ENCODE measurements at places on chromosomes 13 and 19.
A peak's percentile ranks its signal among the peaks of the same experiment; 100 is the strongest.

- DNase-seq = no peak
These were observed 42.3 kb upstream of the TSHZ3 start for GRCh38 chr19:31391518-31391917.

GRCh38 chr13:110554227-110554836 lies 7.2 kb downstream of the RAB20 start:
- no peak for DNase-seq

- no peak for DNase-seq
These were observed 14.4 kb downstream of the LIG4 start for GRCh38 chr13:108200781-108201398.

DNA sequence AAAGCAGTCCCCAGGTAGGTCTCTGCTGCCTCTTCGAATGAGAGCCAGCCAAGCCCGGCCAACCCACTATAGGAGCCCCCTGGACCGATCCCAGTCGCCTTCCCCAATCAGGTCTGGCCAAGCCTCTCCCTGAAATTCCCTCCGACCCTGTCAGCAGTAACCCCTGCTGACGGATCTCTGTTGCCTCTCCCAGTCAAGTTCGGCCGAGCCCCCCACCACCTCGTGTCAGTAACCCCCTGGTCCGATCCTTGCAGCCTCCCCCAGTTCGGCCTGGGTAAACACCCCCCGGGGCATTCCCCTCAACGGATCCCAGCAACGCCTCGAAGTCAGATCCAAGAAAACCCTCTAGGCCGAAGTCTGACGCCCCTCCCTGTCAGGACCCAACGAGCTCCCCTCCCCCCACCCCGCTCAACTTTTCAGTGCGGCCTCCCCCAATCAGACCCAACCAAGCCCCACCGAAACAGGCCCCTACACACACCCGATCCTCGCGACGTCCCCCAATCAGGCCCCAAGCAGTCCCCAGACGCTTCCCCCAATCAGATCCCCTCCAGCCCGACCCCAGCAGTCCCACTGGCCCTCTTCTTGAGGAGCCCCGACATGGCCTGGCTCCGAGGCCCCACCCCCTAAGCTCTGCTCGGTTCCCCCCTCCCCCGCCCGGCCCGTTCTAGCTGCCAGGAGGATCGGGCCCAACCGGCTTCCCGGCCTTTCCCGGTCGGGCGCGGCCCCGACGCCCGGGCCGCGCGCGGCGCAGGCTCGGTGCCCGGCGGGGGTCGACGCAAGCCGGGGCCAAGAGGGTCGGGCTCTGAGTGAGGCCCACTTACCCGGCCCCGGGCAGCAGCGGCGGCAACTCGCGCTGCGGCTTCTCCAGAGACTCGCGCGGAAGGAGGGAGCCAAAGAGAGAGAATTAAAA lies 1.8 kb downstream of the TNPO2 start:
- DNase-seq = peak; percentile 34

DNA sequence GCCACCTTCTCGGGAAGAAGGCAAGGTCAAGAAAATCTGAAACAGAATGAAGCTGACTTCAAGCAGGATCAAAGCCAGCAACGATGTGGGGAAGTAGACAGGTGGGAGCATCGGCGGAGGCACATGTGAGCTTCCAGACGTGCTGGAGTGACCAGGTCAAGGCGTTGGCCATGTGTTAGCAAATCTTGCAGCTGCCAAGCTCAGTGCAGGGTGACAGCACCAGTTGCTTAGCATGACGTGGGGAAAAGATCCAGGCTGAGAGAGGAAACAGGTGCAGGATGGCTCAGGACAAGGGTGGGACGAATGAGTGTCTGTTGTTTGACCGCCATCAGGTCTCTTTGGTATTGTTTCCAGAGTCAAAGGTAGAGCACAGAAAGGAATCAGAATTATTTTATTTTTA lies 92.3 kb downstream of the TNFSF13B start:
- DNase-seq = no peak

GRCh38 chr13:97135883-97136282 lies 86.2 kb upstream of the MBNL2 start:
- DNase-seq = no peak

DNA sequence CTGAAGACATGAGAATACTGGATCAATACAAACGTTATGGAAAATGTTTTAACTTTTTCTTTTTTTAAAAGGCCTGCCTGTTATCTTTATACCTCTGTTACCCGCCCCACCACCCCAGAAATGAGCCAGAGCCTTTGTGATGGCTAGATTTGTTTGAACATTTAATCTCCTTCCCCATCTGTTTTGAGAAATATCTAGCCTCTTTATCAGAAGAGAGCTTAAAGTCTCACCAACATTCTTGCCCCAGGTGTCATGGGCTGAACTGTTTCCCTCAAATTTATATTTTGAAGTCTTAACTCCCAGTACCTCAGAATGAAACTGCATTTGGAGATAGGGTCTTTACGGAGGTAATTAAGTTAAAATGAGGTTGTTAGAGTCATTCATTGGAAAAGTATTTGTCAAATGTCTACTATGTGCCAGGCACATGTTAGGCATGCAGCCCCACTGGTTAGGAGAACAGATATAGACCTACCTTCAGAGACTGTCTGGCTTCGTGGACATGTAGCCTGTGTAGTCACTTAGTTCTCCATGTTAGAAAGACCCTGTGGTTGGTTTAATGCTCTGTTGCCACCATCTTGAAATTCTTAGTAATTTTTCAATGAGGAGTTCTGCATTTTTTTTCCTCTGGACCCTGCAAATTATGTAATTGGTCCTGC lies 6.3 kb upstream of the RB1 start:
- DNase-seq = no peak

- DNase-seq = no peak
These were observed 12.2 kb upstream of the MYH14 start for GRCh38 chr19:50191216-50191615.

- no peak for DNase-seq
These were observed 30.1 kb downstream of the PIP5K1C start for GRCh38 chr19:3669947-3670795.

- DNase-seq = no peak
These were observed 172.2 kb downstream of the DNAJC15 start for GRCh38 chr13:43195551-43195950.

- DNase-seq = no peak
These were observed 1140.4 kb downstream of the EFNB2 start for GRCh38 chr13:105395041-105395440.

GRCh38 chr13:47480121-47480520 lies 521.0 kb downstream of the SUCLA2 start:
- DNase-seq = no peak

GRCh38 chr19:54875506-54875905 lies 1.5 kb downstream of the FCAR start:
- DNase-seq = no peak

DNA sequence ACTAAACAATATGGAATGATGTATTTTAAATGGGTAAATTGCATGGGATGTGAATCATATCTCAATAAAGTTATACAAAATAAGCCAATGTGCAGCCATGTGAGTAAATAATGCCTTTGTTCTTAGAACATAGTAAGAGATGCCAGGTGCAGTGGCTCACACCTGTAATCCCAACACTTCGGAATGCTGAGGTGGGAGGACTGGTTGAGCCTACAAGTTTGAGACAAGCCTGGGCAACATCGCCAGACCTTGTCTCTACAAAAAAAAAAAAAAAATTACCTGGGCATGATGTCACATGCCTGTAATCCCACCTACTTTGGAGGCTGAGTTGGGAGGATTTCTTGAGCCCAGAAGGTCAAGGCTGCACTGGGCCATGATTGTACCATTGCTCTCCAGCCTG lies 230.7 kb downstream of the RFC3 start:
- DNase-seq = no peak

- no peak for DNase-seq
These were observed 145.9 kb downstream of the DACH1 start for GRCh38 chr13:71721104-71721503.

DNA sequence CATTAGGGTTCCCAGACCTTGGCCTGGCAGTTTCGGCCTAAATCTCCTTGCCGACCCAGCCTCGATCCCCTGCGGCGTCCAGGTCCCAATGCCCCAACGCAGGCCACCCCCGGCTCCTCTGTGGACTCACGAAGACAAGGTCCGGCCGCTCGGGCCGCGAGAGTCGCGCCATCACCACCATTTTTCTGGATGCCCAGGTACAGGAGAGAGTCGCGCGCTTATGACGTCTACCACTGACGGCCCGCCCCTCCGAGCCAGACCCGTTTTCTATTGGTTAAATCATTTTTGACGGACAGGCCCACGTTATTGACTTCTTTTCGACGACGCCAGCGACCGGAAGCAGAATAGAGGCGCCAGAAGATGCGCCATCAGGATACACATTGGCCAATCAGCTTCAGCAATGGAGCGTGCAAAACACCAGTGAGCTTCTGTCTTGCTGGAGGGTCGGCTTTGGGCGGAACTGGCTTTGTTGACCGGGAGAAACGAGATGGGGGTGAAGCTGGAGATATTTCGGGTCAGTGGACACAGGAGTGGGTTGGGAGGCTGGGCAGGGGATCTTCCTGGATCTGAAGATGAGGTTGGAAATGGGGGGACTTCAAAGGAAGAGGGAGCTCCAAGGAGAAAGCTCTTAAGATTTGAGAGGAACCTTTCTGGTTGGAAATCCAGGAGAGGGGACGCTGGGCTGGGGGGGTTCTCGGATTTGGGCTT lies at the start of the genes PET100 and XAB2:
PET100 (plus strand) TSS at position 447 of the 708 bp plus-strand sequence; CDS start at position 488, 41 bp downstream.
XAB2 (minus strand) TSS at position 199 of the 708 bp plus-strand sequence; CDS start at position 181, 18 bp downstream.
- peak; percentile 99 for DNase-seq

DNA sequence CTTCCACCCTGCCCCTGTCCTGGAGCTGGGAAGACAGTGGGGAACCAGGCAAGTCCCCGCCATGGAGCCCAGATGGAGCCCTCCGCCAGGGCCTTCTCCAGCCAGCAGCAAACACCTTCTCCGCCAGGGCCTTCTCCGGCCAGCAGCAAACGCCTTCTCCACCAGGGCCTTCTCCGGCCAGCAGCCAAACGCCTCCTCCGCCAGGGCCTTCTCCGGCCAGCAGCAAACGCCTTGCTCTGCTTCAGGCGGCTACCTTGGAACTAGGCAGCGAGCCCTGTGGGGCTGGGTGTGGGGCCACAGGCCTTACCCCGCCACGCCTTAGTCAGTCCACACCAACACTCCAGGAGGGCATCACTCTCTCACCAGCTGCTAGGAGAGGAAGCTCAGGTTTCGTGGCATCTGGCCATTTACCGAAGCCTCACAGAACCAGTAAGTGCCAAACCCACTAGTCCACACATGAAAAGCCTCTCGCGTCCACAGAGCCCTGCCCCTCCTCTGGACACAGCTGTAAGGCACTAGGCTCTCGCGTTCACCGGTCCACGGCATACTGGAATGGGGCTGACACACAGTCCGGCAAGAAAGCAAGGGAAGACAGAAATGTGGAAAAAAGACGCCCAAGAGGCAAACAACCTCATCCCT lies 41.0 kb downstream of the MLLT1 start:
- no peak for DNase-seq

DNA sequence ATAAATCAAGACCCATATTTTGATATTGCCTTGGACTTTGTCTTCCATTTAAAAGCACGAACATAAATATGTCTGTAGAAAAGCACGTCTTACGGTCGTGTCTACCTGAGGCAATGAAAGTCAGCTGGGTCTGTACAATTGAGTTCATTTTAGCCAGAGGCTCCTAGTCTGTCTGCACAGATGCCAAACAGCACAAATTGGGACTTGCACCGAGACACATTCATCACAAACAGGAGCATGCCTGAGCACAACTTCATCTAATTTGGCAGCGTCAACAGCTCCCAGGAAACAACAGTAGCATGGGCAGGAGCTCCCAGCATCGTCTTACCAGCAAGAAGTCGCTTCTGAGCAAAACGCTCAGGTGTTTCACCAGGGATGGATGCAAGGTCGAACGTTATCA lies 687.0 kb downstream of the EFNB2 start:
- DNase-seq = no peak

GRCh38 chr13:110737555-110737954 lies 24.1 kb downstream of the ING1 start:
- DNase-seq = no peak

Measured in NCI-H510A treated with DMSO at 0.1 percent for 48 hours (cell line).